ENCODE measurements at places on chromosomes 6 and 20.

- DNase-seq, result no peak
These were observed 49.9 kb downstream of the MUC22 start for GRCh38 chr6:31060145-31060544.

DNA sequence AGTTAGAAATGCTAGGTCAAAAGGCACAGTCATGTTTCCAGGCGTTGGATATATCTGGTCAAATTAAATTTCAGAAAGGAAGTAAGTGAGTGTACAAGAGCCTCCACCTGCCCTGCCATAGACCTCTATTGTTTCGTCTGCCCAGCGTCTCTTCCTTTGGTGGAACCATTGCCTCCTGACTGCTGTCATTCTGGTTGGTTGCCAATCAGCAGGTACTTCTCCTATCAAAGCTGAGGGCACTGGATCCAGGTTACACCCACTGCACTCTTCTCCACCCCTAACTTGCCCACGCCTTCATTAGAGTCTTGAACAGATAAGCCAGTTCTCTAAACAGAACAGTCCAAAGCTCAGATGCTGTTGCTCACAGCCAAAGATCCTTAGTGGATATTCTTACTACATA is 2.6 kb upstream of the WFDC5 start:
- no peak for DNase-seq

DNA sequence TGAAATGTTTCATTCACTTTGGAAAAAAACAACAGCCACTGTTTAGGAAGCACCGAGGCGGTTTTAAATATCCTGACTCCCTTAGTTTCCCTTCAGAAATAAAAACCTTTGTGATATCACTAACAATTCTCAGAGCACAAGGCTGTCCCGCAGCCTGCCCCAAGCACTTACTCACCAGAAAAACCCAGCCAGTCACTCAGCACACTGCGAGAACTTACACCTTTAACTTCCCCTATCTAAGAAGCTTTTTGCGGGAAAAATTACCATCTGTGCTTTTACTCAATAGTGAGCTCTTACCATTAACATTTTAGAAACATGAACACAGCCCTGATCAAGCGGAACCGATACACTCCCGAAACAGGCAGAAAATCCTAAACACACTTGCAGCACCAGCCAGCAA is 9.3 kb downstream of the ZBTB46 start:
- no peak for DNase-seq

- DNase-seq, result no peak
These were observed 302.7 kb downstream of the RFPL4B start for GRCh38 chr6:112649853-112650252.

Data from activated T-helper 1 cell treated with anti-CD3 and anti-CD28 coated beads, Interleukin-12 subunit alpha, Interleukin-12 subunit beta, Interleukin-2, Interleukin-4 antibody, amounts not matched to agents 30 ng/mL and 10 ng/mL and 1 ng/mL, durations not matched to agents 14 hours and 24 hours and 36 hours (primary cell).